ENCODE measurements at places on chromosomes 12 and 14.

GRCh38 chr14:93036652-93037345, 78.9 kb downstream of the ITPK1 start:
- DNase-seq: no peak

GRCh38 chr12:115752156-115752555, 525.3 kb downstream of the MED13L start:
- no peak for DNase-seq

- DNase-seq: no peak
These were observed 142.7 kb downstream of the TTLL5 start for GRCh38 chr14:75803765-75804164.

GRCh38 chr14:56806760-56807159, 3.5 kb downstream of the OTX2 start:
- DNase-seq: no peak

DNA sequence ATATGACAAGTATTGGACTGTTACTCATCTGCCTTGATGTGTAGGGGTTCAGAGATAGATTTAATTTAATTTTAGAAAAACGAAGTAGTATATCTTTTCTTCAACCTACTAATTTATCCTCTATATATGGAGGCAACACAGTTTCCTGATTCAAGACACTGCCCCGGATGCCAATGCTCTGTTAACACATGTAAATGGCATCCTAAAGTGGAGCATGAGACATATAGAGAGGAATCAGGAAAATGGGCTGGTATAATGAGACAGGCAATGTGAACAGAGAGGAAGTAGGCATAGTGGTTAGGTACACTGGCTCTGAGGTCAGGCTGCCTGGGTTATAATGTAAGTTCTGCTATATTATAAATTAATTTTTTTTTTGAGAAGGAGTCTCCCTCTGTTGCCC, 85.6 kb downstream of the OTOGL start:
- no peak for DNase-seq

DNA sequence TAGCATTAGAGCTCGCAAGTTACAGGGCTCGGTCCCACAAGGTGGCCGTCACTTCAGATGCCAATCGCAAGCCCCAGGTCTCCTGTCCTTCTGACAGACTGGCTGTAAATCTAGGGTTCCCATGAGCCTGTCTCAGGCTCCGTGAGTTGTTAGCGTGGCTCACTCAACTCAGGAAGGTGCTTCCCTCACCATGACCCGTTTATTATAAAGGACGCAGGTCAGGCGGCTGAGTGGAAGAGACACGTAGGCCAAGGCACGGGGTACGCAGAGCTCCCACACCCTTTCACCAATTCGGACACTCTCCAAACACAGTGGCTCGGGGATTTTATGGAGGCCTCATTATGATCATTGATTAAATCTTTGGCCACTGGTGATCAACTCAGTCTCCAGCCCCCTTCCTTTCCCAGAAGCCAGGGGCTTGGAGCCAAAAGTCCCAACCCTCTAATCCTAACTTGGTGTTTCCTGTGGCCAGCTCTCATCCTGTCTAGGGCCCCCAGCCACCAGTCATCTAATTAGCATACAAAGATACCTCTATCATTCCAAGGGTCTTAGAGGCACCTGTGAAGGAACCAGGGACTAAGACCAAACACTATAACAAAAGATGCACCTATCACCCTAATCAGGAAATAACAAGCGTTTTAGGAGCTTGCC, 25.8 kb upstream of the LRTM2 start:
- DNase-seq: no peak

DNA sequence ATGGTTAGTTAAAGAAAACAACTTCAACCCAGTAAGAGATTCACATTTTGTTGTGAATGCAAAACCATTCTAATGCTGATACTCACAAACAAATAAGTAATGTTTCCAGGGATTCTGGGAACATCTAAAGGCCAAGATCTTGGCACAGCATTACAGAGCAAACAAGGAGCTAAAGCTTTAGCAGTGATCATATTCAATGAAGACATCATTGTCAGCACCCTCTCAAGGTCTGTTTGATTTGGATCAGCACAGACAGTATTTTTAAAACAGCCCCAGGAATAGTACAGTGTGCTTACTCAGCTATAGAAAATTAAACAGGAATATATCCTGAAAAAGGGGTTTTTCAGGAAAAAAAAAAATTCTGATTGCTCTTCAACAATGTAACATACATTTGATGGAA, 71.4 kb downstream of the TMEM260 start:
- DNase-seq: no peak
